ENCODE measurements at places on chromosomes 3 and 15.
A peak's percentile ranks its signal among the peaks of the same experiment; 100 is the strongest.

DNA sequence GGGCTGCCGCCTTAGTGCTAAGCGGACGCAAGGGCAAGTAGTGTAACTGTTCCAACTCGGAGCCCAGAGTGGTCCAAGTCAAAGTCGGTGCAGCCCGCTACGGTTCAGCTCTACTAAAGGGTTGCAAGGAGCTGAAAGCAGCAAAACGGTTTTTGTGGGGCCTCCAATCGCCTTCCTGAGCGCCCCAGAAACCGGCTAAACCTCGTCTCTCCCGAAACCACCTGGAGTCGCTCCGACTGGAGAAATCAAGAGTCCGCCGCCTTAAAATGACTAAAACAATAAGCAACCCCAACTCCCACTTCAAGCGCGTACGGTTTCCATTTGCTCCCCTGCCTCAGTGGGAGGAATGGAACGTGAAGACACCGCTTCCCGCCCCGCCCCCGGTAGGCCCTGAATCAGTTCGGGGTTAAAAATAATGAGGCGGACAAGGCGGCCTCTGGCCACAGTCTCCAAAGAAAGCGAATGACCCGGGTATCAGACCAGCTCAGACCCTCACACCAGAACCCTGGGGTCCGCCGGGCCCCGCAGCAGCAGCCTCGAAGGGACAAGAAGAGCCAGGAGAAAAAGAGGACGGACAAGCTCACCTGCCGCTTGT, 401 bp downstream of the SEC11A start:
- DNase-seq: peak; percentile 3

DNA sequence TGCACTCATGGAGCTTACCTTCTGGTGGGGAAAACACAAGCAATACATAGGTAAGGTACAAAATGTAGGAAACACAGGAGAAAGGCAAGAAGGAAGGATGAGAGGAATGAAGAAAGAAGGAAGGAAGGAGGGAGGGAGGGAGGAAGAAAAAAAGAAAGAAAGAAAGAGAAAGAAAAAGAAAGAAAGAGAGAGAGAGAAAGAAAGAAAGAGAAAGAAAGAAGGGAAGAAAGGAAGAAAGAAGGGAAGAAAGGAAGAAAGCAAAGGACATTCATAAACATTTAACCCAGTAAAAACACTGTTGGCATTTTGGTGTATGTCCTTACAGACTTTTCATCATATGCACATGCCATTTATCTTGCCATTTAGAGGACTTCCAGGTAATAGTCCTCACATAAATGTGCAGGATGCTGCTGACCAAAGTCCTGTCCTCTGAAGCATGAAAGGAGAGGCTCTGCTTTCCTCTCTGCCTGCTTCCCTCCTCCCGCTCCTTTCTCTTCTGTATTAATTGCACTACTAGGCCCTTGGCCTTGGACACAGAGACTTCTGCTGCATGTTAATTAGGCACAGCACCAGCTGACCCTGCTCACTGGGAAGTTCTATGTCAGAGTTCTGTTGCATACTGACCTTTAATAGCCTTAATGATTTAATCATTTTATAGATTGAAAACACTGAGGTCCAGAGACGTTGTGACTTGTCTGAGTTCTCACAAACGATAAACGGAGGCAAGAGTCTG, 29.7 kb upstream of the NDUFB4 start:
- no peak for DNase-seq

- DNase-seq: no peak
Observed at GRCh38 chr3:157089455-157090221, 70.3 kb downstream of the CCNL1 start.

DNA sequence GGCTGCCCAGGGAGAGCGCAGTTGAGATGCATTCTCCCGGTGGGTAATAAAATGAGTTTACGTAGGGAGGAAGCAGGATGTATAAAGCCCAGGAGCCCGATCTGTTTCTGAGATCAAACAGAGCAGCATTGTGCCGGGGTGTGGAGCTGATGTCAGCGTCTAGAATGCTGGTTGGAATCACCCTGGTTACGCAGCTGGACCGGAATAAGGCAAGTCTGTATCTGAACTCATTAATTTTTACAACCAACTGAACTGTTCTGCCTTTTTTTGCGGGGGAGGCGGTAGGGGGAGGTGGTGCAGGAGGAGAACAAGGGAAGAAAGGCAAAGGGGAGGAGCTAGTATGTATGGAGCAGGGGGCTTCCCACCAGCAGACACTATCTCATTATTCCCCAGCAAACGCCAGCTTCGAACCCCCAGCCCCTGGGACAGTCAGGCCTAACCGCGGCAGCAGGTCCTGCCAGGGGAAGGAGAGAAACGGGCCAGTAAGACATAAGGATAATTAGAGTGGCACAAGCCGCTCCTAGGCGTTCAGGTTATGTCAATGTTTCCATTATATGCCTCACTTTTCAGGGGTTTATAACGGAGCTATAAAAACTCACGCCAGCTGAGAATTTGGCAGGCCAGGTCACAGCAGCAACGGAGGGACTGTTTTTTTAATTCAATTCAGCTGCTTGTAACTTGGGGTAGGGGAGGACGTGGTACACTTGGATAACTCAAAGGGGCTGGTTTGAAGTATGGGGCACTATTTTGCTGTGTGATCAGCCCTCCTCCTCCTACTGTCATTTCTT, 175.3 kb upstream of the HES1 start:
- no peak for DNase-seq

DNA sequence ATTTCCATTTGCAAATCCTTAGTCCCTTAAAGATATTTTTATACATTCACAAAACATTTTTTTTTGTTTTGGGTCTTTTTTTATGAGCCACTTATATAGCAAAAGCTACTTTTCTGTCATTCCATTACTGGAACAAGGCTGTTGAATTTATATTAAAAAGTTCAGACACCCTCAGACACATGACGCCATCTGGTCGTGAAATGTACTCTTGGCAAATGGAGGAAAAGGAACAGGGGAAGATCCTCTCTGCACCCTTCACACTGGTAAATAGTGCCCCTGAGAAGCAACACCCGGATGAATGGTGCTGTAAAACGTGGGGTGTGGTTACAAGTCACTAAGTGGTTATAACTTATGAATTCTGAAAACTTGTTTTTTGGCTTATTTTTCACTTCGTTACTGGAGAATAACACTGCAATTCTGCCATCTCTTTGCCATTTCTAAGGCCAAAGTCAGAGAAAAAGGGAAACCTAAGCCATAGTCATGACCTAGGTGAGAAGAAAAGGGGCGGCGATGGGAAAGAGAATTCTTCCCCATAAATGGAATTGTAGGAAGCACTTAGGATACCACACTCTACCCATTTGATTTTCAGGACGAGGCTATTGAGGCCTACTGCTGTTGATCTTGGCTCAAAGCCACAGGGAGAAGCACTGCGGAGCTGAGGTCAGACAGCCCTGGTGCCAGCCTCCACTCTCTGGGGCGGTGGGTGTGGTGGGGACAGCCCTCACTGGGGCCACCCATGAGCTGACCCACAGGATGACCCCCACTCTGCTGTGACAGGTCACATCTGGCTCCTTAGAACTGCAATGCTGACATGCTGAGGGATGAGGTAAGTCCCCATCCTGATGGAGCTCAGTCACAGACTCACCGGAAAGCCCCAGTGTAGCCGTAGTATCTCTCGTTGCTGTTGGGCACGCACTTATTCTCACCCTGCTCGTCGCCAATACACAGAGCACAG, 21.9 kb downstream of the LTF start:
- DNase-seq: no peak

- DNase-seq: no peak
Observed at GRCh38 chr3:37551857-37552256, 309.8 kb upstream of the CTDSPL start.

DNA sequence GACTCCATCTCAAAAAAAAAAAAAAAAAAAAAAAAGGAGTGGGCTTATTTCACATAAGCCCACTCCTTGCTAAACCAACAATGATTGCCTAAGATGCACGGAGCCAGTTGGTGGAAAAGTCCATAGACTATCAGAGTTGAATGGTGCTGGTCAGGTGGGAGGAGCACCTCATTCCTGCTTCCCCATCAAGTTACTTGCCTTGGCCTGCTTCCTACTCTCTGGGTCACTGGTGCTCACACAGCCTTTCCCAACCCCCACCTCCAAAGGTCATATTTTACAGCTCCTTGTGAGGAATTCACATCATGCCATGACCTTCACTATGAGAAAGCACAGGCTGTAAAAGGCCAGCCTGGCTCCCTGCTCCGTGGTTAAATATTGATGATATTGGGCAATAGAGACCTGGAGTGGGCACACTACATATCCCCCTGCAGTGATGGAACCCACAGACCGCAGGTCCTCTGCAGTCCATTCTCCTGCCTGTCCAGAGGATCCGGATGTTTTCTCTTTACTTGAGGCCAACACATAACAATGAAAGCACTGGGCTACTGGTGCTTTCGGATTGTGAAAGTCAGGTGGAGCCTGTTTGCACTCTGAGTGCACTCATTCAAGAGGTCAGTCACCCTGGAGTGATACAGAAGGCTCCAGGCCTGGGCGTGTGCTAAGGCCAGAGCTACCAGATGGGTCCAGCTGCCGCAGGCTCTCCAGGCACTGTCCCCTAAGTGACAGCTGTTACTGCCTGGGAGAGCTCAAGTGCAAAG, at the start of gene SLC51B:
Gene SLC51B (plus strand): TSS at position 664 of the 758 bp plus-strand sequence. CDS start 4,618 bp downstream, outside the sequence.
- DNase-seq: no peak

GRCh38 chr15:82043130-82043673, 2.6 kb downstream of the MEX3B start:
- DNase-seq: no peak

DNA sequence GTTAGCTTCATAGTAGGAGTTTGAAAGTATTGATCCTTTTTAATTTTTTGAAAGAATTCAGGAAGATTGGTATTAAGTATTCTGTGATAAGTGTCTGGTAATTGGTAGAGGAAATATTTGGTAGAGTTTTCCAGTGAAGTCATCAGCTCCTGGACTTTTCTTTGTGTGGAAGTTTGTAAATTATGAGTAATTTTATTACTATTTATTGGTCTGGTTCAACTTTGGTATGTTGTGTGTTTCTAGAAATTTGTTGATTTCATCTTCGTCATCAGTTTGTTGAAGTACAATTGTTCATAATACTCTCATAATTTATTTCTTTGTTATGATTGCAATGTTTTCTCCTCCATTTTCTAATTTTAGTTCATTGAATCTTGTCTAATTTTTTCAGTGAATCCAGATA, 832.0 kb downstream of the OTOL1 start:
- DNase-seq: no peak

GRCh38 chr3:168307893-168308292, 212.2 kb upstream of the GOLIM4 start:
- DNase-seq: no peak

DNA sequence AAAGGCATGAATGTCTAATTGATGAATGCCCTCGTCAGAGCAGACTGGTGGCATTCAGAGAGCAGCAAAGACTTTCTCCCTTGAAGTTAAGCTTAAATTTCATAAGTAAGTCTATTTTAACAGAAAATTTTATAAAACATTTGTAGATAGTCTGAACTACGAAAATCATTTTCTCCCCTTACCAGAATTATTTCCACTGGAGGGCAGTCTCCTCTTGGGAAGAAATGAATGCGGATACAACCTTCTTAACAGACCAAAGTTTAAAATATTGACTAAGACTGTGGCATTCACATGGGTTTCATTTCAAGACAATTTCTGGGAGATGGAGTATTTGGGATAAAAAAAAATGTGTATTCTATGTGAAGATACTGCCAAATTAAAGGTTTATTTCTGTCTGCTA, 669.0 kb downstream of the FHIT start:
- DNase-seq: no peak

DNA sequence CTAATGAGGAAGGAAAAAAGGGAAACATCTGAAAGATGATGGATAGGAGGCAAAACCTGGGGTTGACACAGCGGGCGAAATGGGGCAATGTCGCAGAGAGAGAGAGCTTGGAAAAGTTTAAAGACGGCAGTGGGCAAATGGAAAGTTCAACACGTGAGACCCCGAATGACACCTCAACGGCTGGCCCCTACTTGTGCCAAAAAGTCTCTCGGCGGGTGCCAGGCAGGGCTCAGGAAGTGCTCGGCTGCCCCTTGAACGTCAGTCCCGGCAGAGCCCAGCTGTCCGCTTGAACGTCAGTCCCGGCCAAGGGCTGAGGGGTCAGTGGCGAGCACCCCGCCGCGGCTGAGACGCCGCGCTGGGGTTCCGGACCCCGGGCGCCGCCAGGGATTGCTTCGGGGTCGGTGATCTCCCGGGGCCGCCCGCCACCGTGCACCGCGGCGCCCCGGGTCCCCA, 658 bp downstream of the EOGT start:
- no peak for DNase-seq

DNA sequence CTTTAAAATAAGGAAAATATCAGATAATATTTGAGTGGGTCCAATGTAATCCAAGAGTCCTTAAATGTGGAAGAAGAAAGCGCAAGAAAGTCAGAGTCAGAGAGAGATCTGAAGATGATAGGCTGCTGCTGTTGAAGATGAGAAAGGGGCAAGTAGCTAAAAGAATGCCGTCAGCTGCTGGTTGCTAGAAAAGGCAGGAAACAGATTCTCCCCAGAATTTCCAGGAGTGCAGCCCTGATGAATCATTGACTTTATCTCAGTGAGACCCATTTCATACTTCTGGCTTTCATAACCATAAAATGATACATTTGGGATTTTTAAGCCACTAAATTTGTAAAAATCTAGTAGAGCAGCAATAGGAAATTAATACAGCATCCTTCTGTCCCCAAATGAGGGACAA, 7.5 kb upstream of the CHMP2B start:
- DNase-seq: no peak

- DNase-seq: peak; percentile 25
Observed at GRCh38 chr15:79450648-79451047, 18.5 kb downstream of the MINAR1 start.

DNA sequence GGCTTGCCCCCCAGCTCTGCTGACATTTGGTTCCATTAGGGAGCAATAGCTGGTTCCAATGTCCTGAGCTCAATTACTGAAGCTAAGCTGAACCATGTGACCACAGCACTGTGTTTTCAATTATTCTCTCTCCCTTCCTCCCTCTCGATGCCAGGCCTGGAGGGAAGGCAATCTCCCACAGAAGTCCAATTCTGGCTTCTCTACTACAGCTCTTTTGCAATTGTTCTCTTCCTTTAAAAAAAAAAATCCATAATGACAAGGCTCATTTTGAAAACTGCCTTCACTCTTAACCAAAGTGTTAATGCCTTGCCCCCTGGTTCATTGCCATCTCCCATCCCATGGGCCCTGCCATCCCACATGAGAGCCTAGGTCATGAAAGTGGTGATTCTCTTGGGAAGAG, 24.8 kb downstream of the IL16 start:
- DNase-seq: no peak

- no peak for DNase-seq
Observed at GRCh38 chr3:33438881-33439545, 1.2 kb downstream of the UBP1 start.

- no peak for DNase-seq
Observed at GRCh38 chr3:65993134-65993900, 45.4 kb downstream of the MAGI1 start.

GRCh38 chr3:23442598-23443383, 239.7 kb downstream of the UBE2E2 start:
- no peak for DNase-seq

- peak; percentile 88 for DNase-seq
Observed at GRCh38 chr15:66095871-66096687, 157.5 kb downstream of the MEGF11 start.

- DNase-seq: no peak
Observed at GRCh38 chr15:62625429-62626033, 417.0 kb upstream of the TPM1 start.

- peak; percentile 48 for DNase-seq
Observed at GRCh38 chr15:50182219-50183013, 420 bp downstream of the SLC27A2 start.

All from NCI-H2171 (cell line).